ENCODE measurements at places on chromosomes 1 and 21.

DNA sequence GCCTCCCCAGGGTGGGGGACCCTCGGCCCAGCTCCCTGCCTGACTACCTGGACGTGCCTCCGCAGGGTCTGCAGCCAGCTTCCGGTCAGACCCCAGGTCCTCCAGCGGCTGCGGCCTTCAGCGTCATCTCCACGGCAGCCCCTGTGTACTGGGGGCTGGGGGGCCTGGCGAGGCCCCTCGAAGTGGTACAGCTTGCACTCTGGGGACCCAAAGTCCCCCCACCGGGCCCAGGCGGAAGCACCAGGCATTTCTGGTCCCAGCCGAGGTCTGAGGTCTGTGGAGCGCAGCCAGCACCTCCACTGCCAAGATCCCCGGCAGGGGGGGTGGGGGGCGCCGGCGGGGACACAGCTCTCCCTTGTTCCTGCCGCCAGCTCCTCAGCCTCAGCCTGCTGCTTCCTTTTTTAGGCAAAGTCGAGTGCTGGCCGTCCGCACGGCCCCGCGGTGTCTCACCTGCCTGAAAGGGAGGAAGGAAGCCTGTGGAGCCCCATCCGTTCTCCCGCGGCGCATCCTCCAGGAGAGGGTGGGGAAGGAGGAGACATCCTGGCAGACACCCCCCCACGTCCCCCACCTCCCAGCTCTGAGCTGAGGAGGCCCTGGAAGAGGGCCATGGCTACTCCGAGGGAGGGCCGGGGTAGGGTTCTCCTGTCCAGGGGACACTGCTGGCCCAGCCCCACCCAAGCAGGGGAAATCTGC, 1.2 kb upstream of the VWA1 start:
- no peak for DNase-seq

DNA sequence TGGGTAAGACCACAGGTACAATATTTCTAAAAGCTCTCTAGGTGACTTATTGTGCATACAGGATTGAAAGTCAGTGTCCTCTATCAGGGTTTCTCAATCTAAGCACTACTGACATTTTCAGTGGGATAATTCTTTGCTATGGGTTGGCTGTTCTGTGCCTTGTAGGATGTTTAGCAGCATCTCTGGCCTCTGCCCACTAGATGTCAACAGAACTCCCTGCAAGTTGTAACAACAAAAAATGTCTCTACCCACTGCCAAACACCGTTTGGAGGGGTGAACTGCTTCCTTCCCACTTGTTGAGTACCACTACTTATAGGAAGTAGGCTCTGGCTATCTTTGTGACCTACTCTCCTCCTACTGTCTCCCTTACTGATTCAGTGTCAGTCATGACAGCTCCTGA, 90.1 kb upstream of the ZRANB2 start:
- DNase-seq = peak; percentile 1

GRCh38 chr1:54110996-54111395, 41.8 kb downstream of the CDCP2 start:
- DNase-seq = no peak

DNA sequence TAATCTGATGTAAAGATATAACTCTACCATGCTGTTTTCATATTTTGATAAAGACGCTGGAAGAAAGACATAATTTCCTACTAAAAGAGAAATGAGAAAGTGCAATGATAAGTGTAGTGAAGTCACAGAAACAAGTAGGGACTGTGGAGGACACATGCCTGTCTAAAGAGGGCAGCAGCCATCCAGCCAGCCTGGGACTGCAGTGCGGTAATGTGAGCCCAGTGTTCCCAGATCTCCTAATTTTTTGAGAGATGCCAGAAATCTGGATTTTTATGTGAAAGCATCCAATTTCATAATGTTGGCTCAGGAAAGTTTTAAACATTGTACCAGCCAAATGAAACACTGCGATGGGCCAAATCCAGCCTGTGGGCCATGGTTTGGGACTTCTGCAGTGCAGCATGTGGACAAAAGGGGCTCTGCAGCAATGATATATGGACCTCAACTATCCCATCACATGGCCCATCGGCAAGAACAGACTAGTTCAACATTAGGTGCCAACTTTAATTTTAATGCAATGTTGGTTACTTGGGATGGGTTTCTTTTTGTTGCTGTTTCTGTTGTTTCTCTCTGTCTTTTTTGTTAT, 329.5 kb downstream of the LTN1 start:
- no peak for DNase-seq

DNA sequence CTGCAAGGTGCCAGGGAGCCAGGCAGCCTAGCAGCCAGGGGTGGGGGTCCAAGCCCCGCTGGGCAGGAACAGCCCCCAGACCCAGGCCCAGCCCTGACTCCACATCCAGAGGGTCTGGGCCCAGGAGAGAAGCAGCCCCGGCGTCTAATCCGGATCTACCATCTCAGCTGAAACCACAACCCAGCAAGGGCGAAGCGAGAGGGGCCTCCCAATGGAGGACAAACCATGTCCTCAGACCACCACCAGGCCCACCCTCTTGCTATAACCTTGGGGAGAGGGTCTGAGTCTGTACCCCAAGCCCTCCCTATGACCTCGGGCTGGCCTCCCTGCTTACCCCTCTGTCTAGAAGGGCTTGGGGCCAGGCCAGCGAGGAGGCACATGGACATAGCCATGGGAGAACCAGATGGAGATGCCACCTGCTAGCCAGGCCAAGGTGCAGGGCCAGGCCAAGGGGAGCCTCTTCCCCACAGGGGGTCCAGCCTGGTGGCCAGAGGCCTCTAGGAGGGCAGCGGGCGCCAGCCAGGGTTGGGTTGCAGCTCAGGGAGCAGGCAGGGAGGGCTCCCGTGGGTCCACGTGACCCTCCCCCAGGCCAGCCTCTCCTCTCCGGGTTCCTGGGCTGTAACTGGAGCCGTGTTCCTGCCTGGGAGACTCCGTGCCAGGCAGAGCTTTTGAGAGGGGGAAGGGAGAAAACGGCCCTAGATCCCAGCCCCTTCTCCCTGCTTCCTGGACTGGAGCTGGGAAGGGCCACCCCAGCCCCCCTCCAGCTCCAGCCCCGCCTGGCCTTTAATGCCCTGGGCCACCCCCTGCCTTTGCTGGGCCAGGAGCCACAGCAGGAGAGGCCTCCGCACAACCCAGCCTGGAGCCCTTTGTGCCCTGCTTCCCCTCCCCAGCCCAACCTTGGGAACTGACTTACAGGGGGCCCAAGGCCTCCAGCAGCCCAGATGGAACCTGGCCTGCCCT, 2.5 kb downstream of the WNT9A start:
- no peak for DNase-seq

- DNase-seq = no peak
These were observed 43.3 kb downstream of the GPR137B start for GRCh38 chr1:236185687-236186086.

- peak; percentile 85 for DNase-seq
These were observed 519.2 kb downstream of the KIF26B start for GRCh38 chr1:245673881-245674414.

GRCh38 chr1:220294846-220295301, 22.6 kb upstream of the RAB3GAP2 start:
- DNase-seq = peak; percentile 58

DNA sequence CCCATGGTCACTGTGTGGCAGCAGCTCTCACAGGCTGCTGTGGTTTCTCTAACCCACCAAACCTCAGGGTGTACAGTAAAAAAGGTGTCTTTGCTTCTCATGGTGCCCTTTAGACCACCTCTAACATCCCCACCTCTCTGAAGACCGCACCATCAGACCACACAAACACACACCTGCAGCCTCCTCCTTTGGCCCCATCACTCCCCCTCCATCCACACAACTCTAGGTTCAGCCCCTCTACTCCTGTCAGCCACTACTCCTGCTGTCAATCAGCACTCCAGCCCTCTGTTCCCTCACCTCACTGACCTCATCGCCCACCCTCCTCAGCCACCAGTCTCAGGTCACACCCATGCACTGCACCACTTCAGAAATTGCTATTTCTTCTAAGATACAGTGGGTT, 7.5 kb downstream of the ZNF692 start:
- DNase-seq = no peak

GRCh38 chr1:55713516-55713915, 498.4 kb upstream of the USP24 start:
- DNase-seq = no peak

Measured in fibroblast of mammary gland (primary cell).